ENCODE measurements at places on chromosomes 7 and 10. TPM values are rescaled to one million over a fixed set of nuclear protein-coding genes. Genes with fewer than 3 reads are reported as not detected.

The RHOBTB1 gene
- 15.4 TPM for total RNA-seq

The CCZ1 gene
- total RNA-seq: 76.2 TPM

The MAGI2 gene
- total RNA-seq: 17.9 TPM

The CTAGE8 gene
- 1.5 TPM for total RNA-seq

The COL28A1 gene
- total RNA-seq: 1.0 TPM

The MYPN gene
- 0.23 TPM for total RNA-seq

The CYTH3 gene
- total RNA-seq: 31.5 TPM

The SMARCD3 gene
- 68.4 TPM for total RNA-seq

The MACROH2A2 gene
- total RNA-seq: 6.9 TPM

The HOXA9 gene
- 7.4 TPM for total RNA-seq

The KIF11 gene
- total RNA-seq: 0.67 TPM

The LRRTM3 gene
- not detected for total RNA-seq

DNA sequence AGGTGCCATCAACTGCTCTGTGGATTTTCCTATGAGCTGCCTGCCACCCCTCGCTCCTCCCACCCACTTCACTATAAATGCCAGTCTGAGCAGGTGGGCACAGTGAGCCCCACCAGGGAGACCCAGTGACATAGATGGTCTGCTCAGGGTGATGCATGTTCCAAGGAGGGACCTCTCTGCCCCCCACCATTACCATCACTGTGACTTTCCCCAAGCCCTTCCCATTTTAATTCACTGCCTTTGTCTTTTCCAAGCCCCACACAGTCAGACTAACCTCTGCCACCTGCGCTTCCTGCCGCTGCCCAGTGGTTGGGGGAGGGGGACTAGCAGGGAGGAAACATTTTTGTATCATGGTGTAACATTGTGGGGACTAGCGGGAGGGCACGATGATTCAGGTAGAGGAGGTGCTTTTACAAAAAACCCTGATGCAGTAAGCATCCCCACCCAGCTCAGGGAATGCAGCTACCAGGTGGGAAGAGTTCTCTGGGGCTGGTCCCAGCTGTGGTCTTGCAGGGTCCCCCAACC, 24.6 kb downstream of the PRSS2 start:
- DNase-seq: no peak

DNA sequence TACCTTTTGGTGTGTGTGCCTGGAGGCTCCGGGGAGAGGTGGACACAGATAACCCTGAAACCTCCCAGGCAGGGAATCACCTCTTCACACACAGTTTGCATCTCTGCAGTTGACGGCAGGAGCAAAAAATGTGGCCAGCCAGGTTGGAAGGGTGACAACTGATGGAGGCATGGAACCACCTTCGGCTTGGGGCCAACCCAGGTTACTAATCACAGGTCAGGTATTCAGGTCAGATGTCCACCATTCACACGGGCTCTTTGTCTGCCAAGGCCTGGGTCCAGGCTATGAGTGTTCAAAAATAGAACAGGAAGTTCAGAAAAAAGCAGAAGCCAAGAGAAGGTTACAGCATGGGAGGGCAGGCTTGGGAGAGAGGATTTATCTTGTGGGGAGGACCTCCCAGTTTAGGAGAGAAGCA, 137.2 kb upstream of the EFCAB10 start:
- DNase-seq: no peak

DNA sequence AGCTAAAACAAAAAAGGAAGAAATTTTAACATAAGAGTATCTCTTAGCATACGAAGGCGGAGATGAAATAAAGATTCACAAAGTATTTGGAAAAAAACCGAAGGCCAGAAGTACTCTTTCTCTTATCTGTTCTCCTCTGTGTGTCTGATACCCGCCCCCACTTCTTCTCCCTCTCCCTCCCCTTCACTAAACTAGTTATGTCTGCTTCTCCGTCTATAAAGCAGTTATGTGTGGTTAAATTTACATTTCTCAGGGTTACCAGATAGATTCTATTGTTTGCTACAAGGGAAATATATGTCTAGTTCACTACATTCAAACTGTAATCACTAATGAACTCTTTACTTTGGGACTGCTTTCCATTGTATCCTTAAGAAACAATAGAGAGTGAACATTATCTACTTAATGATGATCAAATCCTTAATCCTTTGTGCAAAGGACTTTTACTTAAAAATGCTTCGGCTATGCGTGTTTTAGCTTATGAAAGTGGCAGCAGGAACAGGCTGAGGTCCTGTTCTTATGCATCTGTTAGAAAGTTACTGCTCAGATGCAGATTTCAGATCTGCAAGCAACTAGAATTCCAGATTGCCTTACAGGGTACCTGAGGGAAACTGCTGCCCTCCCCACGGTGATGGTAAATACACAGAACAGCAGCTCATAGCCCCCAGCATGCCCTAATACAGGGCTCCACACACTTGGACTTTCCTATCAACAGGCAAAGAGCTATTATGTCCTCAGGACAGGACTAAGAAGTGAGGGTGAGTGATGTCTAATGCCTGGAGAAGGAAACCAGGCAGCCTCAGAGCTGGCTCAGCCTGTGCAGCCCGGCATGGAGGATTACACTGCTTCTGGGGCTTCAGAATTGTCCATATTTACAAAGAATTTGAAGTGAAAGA, 273.3 kb downstream of the FZD1 start:
- DNase-seq: no peak

DNA sequence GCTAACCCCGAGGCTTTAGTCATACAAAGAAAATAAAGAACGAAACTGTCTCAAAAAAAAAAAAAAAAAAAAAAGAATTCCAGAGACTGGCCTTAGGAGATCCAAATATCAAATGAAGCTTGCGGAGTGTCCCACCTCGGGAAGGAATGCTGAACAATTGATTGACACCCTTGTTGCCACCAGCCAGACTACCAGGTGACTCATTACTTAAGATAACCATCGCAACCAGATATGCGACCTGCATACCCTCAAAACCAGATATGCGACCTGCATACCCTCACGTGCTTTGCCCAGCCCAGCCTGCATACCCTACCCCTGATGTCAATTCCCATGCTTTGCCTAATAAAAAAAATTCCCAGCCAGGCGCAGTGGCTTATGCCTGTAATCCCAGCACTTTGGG, 2.7 kb upstream of the PRKRIP1 start:
- no peak for DNase-seq

DNA sequence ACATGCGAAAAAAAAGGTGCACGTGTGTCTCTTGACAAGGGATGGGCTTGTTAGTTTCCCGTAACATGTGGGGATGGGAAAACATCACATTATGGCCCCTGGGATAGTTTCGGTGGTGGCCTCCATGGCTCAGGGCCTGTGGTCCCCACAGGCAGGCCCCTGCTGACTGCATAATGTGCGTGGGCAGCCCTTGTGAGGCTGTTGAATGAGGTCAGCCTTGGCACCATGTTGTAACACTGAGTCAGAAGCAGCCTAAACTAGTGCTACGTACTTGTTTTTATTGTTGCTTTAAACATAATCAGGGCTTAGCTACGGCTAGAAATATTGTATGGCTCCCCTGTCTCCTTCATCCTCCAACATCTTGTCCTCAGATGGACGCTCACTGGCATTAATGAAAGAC, 80.6 kb downstream of the BEND7 start:
- no peak for DNase-seq

GRCh38 chr10:94133239-94133638, 139.5 kb downstream of the PLCE1 start:
- no peak for DNase-seq

DNA sequence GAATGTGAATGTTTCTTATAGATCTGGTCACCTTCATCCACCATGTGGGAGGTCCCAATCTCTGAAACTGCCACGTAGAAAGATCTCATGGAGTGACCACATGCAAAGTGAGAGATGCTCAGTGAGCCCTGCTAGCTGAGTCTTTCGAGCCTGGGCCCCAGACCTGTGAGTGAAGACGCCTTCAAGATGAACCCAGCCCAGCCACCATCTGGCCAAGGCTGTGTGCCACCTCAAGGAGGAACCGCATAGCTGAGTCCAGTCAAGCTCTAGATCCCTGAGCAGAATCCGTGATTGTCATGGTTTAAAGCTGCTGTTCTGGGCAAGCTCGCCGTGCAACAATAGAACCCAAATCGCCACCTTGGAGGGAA, 20.2 kb upstream of the PPIF start:
- no peak for DNase-seq

GRCh38 chr7:127485482-127485881, 93.0 kb upstream of the ZNF800 start:
- no peak for DNase-seq

- no peak for DNase-seq
These were observed 767.2 kb downstream of the REEP3 start for GRCh38 chr10:64288404-64288803.

GRCh38 chr7:104142147-104142546, 65.7 kb downstream of the ORC5 start:
- DNase-seq: no peak

- no peak for DNase-seq
These were observed 33.3 kb downstream of the A1CF start for GRCh38 chr10:50851884-50852671.

GRCh38 chr7:2044311-2044882, 188.3 kb downstream of the MAD1L1 start:
- peak; percentile 77 for DNase-seq

DNA sequence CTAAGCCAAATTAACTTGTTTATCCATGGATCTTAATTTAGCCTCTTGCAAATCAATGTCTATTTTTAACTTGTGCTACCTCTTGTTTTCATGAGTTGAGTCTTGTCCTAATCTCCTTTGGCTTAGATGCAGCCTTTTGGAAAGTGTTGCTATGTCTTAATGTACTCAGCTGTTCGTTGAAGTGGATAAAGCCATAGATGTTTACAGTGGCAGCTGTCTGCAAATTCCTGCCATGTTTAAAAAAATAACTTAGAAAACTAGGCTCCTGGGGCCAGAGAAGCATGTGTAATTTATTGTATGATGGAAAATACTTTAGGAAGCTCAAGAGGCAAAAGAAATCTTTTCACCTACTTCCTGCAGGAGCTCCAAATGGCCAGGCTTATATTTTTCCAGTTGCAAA, 253.1 kb upstream of the RHOBTB1 start:
- DNase-seq: no peak

- no peak for DNase-seq
These were observed 14.3 kb upstream of the RPA3 start for GRCh38 chr7:7732621-7733281.

DNA sequence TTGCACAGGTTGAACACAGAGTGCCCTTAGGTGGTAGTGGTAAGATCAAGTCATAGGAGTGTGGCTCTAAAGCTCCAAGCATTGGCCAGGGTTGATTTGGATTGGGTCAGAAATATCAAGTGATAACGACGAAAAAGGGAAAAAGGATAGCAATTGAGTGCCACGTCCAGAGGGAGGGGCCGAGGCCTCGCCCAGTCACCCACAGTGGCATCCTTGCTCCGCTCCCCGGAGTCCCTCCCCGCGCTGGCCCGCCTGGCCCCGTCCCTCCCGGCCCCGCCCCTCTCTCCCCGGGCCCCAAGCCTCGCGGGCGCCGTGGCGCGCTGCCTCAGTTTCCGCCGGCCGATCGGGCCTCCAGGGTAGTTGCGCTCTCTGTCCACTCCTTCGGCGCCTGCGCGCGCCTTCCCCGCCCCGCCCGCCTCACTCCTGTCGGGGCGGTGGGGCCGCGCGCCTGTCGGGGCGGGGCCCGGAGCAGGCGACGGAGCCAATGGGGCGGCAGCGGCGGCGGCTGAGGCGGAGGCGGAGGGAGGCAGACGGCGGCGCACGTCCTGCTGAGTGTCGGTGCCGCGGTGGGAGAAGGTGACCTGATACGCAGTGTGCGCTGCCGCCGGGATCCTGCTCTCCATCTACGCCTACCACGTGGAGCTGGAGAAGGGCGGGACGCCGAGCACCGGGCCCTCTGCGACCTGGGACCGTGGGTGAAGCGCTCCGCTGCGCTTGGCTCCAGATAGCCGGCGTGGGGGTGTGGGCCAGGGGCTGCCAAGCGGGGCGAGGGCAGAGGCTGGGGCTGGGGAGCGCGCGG, 209.1 kb upstream of the ZNF722 start:
- DNase-seq: peak; percentile 84

GRCh38 chr7:143358626-143359025, 3.9 kb downstream of the FAM131B start:
- no peak for DNase-seq

- no peak for DNase-seq
These were observed 153.0 kb downstream of the SNX13 start for GRCh38 chr7:17787257-17787656.

DNA sequence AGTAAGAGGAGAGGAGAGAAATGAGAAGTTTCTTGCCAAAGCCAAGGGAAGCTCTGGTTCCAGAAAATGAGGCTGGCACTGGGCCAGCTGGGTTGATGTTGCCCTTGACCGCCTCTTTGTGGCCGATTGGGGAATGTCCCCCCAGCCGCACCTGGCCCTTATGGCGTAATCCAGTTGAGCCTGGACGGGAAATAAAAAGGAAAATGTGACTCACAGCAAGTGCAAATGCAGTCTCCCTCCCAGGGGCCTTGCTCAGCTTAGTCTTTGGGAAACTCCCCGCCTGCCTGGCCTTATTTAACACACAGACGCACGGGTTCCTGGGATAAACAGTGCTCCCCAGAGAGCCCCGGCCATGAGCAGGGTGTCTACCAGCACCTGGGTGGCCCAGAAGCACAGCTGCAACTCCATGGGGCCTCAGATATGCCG, 174.8 kb downstream of the KIAA1217 start:
- DNase-seq: peak; percentile 94

GRCh38 chr7:112271162-112271561, 64.7 kb downstream of the ZNF277 start:
- no peak for DNase-seq

- DNase-seq: no peak
These were observed 71.2 kb downstream of the ARHGAP21 start for GRCh38 chr10:24652381-24652957.

GRCh38 chr7:44665531-44666213, 59.2 kb downstream of the OGDH start:
- no peak for DNase-seq

- DNase-seq: no peak
These were observed at the start of gene TET1 for GRCh38 chr10:68560186-68560942. TSS of gene TET1 (plus strand) at chr10:68560337. CDS start at chr10:68572339, 12,002 bp downstream.

DNA sequence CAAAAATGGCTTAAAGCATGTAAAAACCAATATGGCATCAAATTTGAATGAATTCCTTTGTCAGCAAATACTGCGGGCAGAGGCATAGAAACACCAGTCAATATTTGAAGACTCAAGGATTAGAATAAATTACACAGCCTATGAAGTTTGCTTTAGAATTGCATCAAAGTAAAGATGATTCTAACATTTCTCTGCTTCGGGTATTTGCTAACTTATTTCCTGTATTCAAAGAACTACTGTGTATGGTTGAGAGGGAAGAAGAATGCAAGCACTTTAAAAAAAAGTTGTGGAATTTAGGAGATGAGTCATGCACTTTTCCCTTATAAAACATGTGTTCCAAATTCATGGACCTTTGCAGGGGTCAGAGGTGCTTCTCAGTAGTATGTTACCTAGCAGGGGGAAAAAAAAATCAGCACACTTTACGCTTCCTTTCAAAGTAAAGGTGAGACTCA, 90.1 kb downstream of the PIP4K2A start:
- no peak for DNase-seq

- DNase-seq: no peak
These were observed 75.5 kb upstream of the TRIL start for GRCh38 chr7:29033584-29033983.

GRCh38 chr7:30352169-30352568, 67.8 kb downstream of the ZNRF2 start:
- no peak for DNase-seq

GRCh38 chr10:71259282-71259681, 46.9 kb downstream of the UNC5B start:
- DNase-seq: no peak

All from posterior vena cava (tissue), 2 donors.